ENCODE measurements at places on chromosomes 16 and 17. TPM values are rescaled to one million over a fixed set of nuclear protein-coding genes. Genes with fewer than 3 reads are reported as not detected.

Gene KCNG4
- total RNA-seq, result not detected

Gene HS3ST2
- total RNA-seq, result not detected

Gene IL34
- 1.7 TPM for total RNA-seq

Gene TEKT5
- total RNA-seq, result not detected

Gene C16orf96
- total RNA-seq, result not detected

Gene SDK2
- under 0.01 TPM for total RNA-seq

Gene HLF
- not detected for total RNA-seq

Gene APOBR
- total RNA-seq, result not detected

Gene KRTAP17-1
- total RNA-seq, result not detected

Gene SOCS1
- total RNA-seq, result 18.4 TPM

Gene UNC45B
- total RNA-seq, result not detected

Gene KRTAP4-1
- not detected for total RNA-seq

Gene CCL14
- total RNA-seq, result not detected

Data from fibroblast of villous mesenchyme (primary cell).